Right lung (tissue), 10 donors: ENCODE measurements at places on chromosomes 3 and 15. TPM values are rescaled to one million over a fixed set of nuclear protein-coding genes. Genes with fewer than 3 reads are reported as not detected.

MYO5A gene
- polyA plus RNA-seq: 40.2 TPM

THAP10 gene
- polyA plus RNA-seq: 7.1 TPM

KNG1 gene
- not detected for polyA plus RNA-seq

DNA sequence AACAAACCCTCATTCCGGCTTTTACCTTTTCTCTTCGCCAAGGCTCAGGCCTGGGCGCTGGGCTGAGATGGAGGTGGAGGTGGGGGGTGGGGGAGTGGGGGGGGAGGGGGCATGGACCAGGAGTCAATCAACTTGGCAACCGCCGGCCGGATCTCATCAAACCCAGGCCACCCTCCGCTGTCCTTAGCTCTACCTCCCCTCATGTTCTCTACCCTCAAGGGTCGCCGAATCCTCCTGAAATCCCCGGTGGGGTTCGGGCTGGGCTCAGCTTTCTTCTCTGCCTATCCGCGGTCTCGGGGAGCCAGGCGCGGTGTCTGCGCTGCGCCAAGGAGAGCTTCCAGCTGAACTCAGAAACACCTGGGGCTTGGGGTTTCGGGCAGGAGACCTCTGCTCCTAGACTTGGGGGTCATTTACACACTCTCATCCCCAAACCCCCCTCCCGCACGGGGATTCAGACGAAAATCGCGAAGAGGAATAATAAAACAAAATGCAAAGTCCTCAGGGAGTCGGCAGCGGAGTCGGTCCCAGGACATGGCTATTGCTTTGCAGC, 2.5 kb downstream of the ONECUT1 start:
- no peak for DNase-seq

DNA sequence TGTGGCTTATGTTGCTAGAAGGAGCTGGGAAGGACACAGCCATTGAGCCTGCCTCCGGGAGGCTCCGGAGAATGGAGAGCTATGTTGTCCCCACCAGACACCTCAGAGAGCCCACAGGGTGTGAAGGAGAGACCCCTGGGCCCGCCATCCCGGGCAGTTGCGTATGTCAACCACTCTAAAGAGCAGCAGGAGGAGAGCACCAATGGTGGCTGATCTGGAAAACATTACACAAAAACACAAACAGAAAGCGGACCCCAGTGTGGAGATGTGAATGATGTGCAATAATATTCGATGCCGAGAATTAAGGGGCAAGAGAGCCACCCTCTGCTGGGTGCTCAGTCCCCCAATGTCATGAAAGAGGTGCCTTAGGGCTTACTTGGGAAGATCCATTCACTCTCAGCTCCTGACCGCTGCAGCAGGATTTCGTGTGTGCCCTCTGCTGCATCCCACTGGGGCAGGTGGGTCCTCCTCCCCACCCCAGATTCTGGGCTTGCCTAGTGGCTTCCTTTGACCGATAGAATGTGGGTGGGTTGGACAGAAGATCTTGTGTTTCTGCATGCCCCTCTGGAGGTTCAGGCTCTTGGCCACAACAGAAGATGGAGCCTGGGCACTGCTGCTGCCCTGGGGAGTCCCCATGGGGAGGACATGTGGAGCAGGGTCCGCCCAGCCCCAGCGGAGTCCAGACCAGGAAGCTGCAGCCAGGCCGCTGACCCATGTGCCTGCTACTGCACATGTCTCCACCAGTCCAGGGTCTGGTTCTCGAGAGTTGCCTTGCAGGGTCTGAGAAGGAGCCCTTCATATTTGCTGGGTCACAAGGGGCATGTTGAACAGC, 245.3 kb downstream of the OCA2 start:
- no peak for DNase-seq

GRCh38 chr3:177833332-177833731, 636.0 kb upstream of the TBL1XR1 start:
- DNase-seq: no peak

- DNase-seq: no peak
Measured at GRCh38 chr15:97933589-97933988, 26.9 kb upstream of the ARRDC4 start.

GABRB3 gene
- polyA plus RNA-seq: 2.4 TPM

MTMR10 gene
- 31.2 TPM for polyA plus RNA-seq

GRCh38 chr3:63724987-63725386, 72.5 kb downstream of the SNTN start:
- no peak for DNase-seq

DNA sequence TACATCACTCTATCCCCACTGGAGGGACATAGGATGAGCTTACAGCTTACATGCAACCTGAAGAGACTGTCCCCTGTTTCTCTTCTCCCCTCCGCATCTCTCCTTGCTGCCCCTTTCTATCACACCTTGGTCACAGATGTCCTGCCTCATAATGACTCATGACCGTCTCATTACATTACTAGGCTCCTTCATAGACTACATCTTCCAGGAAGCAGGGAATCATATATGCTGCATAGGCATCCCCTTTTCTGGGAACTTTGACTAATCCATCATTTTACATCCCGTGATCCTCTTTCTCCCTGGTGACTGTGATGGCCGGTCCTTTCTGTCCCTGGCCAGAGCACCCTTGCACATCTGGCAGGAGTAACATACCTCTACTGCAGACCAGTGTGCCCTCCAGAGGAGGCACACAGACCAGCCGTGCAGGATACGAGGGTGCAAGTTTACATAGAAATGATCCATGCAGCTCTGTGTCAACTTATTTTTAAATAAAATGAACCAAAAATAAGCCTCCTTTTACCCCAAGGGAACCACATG, 188.9 kb downstream of the CACNA2D3 start:
- DNase-seq: no peak

DNA sequence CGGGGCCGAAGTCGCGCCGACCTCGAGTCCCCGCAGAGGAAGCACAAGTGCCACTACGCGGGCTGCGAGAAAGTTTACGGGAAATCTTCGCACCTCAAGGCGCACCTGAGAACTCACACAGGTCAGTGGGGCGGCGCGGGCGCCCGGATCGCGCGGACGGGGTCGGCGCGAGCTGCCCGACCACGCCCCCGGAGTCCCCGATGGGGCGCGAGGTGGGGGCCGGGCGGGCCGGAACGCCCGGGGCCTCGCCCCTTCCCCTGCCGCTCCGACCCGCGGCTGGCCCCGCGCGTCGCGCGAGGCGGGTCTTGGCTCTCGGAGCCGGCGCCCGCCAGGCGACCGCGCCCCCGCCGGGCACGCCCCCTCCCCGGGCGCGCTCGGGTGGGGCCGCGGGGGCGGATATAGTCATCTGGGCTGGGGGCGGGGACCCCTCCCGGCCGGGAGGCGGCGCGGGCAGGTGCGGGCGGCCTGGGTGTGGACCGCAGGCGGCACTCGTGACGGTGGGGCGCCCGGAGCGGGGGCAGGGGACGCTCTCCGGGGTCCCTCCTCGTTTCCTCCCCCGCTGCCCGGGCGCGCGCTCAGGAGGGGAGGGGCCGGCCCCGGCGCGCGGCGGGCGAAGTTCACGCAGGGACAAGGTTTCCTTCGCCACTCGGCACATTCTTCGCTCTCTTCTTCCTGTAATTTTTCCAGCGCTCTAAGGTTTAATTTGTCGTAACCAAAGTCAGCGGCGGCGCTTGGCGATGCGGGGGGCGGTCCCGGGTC, 1.2 kb downstream of the KLF13 start:
- peak; percentile 52 for DNase-seq

DNA sequence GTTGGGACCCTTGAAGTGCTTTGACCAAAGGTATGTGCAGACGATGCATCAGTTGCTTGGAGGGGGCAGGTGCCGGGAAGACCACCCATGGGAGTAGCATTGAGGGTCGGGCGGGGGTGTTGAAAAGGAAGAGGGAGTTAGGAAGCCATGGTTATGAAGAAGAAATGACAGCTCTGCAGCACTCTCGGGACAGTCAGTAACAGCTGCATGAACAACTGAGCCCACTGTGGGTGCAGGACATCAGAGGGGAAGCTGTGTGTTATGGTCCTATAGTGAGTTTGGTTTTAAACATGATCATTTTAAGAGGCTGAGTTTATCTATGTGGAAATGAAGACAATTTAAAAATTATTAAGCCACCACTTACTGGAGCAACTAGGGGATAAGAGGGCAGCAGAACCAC, 17.6 kb downstream of the ST8SIA2 start:
- no peak for DNase-seq

DNA sequence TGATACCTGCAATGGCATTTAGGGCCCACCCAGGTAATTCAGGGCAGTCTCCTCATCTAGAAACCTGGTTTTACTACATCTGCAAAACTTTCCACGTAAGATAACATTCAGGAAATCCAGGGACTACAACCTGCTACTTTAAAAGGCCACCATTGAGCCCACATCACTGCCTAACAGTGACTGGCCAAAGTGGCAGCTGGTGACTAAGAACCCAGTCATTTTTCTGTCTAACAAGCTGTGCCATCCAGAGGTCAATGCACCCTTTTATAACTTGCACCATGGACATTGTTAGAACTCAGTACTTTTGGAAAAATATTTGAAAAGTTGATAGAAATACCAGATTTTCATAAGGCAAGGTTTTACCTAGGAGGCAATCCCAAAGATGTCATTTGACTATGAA, 492.4 kb downstream of the OTOL1 start:
- DNase-seq: no peak

RBPMS2 gene
- 7.2 TPM for polyA plus RNA-seq

DNA sequence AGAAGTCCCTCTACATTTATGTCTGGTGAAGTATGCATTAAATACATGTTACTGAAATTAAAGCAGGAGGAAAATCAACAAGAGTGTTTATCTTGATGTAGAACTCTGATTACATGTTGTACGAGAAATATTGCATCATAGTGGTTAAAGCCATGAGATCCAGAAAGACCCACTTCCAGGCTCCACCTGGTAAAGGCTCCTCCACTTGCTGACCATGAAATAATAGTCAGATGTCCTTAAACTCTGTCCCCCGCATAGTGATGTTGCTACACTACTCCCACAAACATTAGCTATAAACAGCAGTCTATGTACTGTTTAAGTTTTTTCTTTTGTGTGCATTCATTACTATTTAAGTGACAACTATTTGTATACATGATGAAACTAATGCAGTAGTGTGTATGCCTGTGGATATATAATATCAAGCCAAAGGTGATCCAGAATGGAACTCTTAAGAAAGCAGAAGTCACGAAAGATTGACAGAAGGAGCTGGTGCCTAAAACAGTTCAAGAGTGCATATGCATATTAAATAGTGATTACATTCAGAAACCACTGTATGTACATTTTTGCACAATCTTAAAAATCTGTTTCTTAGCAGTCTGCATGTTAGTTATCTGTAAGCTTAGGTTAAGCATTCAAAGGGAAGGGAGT, 264.4 kb upstream of the KCNMB2 start:
- no peak for DNase-seq

- no peak for DNase-seq
Measured at GRCh38 chr15:46280762-46281542, 646.1 kb downstream of the SQOR start.

DNA sequence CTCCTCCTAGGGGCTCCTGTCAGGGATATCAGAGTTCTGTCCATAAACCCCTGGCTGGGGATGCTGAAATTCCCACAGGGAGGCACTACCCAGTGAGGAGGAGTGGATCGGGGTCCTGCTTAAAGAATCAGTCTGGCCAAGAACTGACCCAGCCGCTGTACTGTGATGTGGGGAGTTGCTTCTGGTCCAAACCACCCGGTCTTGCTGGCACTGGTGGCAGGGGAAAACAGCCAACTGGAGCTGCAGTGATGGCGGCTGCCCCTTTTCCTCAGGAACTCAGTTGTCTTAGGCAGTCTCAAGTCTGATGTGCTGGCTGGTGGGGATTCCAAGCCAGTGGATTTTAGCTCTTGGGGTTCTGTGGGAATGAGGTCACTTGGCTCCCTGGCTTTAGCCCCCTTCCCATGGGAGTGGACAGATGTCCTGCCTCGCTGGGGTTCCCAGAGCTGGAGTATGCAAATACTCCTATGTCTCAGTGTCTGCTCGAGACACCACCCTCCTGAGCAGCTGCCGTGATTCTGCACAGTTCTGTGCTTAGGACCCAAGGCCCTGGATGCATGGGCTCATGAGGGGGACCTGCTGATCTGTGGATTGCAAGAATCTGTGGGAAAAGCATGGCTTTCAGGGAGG, 97.1 kb downstream of the SLC25A26 start:
- DNase-seq: no peak

- no peak for DNase-seq
Measured at GRCh38 chr15:66145726-66146182, 107.8 kb downstream of the MEGF11 start.

EPHB1 gene
- polyA plus RNA-seq: 1.8 TPM

DNA sequence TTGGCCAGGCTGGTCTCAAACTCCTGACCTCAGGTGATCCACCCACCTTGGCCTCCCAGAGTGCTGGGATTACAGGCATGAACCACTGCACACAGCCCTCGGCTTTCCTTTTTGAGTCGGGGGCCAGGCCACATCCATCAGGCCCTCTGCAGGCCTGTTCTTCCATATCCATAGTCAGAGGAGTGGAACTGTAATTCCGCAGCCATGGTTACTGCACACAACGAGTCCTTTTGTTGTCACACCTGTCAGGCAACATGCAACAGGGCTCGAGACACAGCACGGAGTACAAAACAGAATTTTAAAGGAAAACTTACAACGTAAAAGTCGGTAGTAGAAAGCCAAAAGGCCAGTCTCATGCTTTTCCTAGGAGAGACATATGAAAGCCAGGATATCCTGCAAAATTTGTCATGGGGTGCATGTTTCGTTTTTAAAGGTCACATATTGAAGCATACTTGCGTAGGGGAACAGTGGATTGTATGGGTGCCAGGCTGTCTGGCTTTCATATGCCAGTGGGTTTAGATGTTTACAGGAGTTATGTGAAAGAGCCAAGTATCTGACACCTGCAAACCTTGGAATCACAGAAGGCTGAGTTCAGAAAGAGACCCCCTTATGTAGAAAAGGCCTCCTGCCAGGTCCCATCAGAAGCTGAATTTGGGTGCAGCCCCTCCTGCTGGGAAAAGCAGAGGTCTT, 63.2 kb upstream of the LPP start:
- DNase-seq: peak; percentile 12

GRCh38 chr15:89885611-89886010, 8.2 kb downstream of the AP3S2 start:
- no peak for DNase-seq

GHSR gene
- polyA plus RNA-seq: not detected

CTXND1 gene
- polyA plus RNA-seq: 28.5 TPM

VIPR1 gene
- polyA plus RNA-seq: 7.8 TPM

- DNase-seq: no peak
Measured at GRCh38 chr3:15470849-15471248, 43.5 kb downstream of the EAF1 start.

DNA sequence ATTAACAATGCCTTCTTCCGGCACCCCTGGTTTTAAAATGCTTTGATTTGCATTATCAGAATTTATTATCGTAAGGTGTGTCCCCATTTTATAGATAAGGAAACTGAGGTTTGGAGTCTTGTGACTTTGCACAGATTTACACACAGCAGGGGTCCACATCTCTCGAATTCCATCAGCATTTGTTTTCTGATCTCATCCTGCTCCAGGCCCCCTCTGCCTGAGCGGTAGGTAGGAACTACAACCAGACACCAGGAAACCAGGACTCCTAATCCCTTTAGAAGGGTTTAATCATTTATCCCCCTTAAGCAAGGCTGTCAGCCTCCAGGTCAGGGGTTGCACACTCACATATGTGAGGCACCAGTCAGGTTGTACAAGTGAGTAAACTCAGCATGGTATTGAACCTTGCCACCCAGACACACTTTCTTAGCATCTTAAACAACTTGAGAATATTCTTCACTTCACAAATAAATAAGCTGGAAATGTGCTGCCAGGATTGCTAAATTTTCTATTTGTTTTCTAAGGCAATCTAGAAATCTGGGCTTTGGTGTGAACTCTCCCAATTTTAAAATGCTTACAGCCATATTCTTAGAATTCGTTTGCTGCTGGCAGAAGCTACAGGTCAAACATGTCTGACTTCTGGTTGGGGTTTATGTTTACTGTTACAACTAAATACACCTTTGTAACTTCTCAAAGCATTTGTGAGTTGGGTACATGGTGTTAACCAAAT, 31.7 kb upstream of the CMTM7 start:
- no peak for DNase-seq
